Activated T-helper 1 cell treated with anti-CD3 and anti-CD28 coated beads, Interleukin-2, amount 50 U/mL, for 16 hours (primary cell): ENCODE measurements at places on chromosomes 2 and 18.

GRCh38 chr18:33951031-33951430 lies 273.7 kb downstream of the NOL4 start:
- no peak for DNase-seq

DNA sequence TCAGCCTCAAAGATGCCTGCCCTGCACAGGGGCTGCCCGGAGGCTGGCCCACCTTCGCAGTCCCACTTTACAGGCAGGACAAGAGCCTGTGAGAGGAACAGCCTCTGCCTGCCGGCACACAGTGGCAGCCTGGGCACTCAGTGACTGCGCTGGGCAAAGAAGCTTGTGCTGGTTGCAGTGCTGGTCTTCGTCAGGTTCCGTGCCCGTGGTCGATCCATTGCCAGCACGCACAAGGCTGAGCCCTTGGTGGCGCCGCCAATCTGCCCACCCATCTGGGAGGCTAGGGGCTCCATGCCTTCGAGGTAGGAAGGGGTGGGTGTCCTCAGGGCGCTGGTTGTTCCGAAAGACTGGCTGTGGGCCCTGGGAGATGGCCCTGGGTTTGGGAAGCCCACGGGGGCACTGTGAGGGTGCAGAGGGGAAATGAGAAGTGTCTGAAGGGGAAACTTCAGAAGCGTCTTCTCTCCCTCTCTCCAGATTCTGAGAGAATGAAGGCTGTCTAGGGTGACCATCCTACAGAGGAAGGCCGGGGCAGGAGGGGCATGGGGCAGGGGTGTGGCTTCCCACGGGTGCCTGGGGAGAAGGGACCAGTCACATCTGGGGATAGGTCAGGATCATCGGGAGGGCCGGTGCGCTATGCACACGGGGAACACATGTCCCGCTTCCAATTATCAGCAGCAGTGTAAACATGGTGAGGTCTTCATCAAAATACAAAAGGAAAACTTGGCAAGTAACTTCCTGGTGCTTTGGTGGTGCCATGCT lies 49.1 kb upstream of the HS6ST1 start:
- no peak for DNase-seq

DNA sequence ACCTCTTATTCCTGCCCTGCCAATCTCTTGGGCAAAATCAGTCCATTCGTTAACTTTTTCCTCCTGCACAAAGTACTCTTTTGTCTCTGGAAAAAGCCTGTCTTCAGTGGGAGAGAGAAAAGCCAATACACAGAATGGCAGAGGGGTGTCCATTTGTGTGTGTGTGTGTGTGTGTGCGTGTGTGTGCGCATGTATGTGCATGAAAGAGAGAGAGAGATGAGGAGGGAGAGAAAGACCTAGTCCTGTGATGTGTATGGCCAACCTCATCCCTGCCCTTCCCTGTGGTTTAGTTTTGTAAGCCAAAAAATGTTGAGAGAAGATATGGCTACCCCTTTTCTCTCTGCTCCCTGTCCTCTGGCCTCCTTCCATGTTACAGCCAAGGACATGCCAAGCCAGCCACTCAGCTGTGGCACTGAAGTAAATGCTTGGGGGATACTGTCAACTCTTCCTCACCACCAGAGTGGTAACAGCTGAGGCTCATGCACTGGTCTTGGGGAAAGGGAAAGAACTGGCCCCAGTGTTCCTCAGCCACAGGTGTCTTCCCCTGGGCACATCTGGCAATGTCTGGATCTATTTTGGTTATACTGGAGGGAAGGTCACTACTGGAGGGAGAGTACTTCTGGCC lies 10.6 kb downstream of the SLC4A5 start:
- no peak for DNase-seq

- no peak for DNase-seq
These were observed 8.9 kb upstream of the TWSG1 start for GRCh38 chr18:9325716-9326115.

DNA sequence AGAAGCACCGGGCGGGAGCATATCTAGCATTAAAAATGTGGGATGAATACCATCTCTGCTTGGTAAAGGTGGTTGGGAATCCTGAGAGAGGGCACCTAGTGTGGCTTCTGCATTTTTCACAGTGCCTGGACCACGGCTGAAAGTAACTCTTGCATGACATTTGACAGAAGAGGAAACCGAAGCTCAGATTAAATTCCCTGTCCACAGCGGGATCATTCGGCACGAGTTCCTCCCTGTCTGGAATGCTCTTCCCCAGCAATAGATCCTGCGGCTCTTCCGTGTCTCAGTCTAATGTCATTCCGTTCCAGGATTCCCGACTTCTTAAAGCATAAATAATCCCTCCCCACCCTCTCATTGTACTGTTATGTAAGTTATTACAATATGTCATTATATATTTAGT lies 905 bp upstream of the RPS7 start:
- DNase-seq = no peak

DNA sequence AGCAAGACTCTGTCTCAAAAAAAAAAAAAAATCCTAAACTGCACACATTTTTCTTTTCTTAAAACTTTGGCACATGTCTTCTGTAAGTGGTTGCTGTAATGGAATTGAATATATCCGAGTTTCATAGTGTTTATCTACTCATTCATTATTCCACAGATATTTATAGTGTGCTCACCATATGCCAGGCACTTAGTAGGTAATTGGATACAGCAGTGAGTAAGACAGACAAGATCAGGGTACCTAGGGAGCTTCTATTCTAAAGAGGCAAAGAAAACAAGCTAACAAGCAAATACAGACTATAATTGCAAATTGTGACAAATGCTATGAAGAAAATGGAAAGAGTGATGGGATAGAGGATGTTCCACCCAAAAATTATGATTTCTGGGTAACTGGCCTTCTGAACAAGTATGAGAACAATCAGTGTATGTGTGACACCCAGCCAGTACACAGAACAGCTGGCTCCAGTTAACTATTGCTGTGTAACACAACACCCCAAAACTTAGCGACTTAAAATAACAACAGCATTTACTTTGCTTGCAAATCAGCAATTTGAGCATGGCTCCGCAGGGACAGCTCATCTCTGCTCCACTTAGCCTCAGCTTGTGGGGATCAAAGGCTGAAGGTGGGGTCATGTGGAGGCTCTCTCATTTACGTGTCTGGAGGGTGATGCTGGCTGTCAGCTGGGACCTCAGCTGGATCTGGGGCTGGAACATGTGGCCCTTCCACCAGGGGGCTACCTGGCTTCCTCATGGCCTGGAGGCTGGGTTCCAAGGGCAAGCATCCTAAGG lies 224.9 kb downstream of the INSIG2 start:
- no peak for DNase-seq

GRCh38 chr2:127270663-127271062 lies 23.3 kb downstream of the ERCC3 start:
- DNase-seq = no peak

GRCh38 chr2:132550946-132551345 lies 119.1 kb downstream of the LYPD1 start:
- no peak for DNase-seq

GRCh38 chr18:31099450-31100230 lies 2.6 kb downstream of the DSC2 start:
- no peak for DNase-seq

DNA sequence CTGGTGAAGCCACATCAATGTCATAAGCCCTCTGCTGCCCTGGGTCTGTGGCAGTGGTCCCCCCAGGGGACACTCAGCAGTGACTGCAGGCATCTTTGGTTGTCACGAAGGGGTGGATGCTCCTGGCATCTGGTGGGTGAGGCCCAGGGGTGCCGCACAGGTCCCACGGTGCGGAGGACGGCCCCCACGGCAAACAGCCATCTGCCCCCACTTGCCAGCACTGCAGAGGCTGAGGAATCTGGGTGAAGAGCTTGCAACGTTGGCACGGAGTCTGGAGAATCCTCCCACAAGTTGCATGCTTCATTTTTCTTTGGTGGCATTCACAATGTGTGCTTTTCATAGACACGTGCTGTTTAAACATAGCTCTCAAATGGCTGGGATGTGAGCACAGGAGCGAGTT lies 105.1 kb upstream of the PXDN start:
- DNase-seq = no peak

GRCh38 chr18:54351186-54351585 lies 6.5 kb downstream of the STARD6 start:
- DNase-seq = no peak

GRCh38 chr2:179440642-179441251 lies 176.1 kb upstream of the SESTD1 start:
- no peak for DNase-seq

DNA sequence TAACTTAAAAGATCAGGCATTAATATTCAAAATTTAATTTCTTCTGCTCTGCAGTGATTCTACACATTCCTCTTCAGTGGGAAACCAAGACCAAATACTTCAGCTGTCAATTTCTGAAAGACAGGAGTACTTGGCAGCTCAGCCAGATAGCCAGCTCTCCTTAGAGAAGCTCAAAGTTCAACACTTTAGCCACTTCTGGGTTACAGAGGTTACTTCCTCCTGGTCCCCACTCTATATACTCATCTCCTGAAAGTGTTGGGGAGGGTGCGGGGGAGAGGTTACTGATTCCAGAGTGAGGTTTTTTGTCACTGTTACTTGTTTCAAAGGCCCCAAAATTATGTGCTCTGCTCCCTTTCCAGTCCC lies 4.1 kb downstream of the CYTIP start:
- DNase-seq = no peak

DNA sequence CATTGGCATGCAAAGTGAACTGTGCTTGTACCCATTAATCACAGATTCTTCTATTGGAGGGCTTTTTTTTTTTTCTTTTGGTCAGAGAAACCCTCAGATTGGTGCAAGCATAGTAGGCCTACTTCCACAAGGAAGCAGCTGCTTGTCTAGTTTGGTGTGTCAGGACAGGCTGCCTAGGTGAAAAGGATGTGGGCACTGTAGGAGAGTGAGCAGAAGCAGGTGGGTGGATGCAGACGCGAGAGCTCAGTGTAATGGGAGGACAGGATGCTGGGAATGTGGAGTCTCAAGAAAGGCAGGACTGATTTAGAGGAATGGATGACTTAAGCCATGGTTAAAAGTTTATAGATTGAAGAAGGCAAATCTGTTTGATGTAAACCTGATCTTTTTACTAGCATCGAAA lies 3.1 kb downstream of the ELP2 start:
- DNase-seq = no peak

DNA sequence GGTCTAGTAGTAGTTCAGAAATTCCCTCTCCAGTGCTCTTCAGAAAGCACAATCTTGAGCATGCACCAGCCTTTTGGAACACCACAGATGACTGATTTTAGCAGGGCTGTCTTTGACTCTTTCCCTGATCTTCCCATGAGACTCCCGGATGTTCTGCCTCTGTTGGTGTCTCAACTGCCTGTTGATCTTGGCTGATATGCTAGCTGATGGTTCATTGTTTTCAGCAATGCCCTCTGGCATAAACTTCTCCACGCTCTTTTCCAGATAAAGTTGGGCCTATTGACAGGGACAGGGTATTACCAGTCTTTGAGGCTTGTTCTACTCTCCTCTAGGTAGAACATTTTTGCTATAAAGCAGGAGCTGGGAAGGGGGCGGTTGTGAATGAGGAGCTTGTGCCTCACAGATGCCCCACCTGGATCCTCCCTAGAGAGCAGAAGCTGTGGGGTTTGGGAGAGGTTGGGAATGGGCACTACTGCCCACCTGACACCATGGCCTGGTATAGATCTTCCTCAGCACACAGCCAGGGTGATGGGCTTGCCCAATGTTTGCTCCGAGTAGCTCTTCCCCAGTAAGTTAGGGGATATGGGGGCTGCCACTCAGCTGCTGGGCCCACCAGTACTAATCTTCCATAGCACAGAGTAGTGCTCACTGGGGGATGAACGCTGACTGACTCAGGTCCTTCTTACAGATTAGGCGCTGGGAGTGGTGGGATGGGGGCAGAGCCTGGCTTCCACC lies 111.3 kb downstream of the PTGR3 start:
- no peak for DNase-seq

- DNase-seq = no peak
These were observed 19.8 kb downstream of the ORC2 start for GRCh38 chr2:200943527-200944105.
